ENCODE measurements at places on chromosomes 2 and 18.

DNA sequence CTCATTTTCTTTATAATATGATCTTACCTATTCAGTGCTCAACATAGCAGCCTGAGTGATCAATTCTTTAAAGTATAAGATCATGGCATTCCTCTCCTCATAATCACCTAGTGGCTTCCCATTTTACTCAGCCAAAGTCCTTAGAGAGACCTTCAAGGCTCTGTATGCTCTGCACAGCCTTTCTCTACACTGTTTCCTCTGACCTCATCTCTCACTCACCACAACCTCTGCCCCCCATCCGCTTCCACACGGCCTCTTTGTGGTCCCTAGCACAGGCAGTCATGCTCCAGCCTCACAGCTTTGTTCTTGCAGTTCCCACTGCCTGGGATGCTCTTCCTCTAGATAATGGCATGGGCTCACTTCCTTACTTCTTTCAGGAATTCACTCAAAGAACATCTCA is 109.2 kb downstream of the HIBCH start:
- DNase-seq, result no peak

DNA sequence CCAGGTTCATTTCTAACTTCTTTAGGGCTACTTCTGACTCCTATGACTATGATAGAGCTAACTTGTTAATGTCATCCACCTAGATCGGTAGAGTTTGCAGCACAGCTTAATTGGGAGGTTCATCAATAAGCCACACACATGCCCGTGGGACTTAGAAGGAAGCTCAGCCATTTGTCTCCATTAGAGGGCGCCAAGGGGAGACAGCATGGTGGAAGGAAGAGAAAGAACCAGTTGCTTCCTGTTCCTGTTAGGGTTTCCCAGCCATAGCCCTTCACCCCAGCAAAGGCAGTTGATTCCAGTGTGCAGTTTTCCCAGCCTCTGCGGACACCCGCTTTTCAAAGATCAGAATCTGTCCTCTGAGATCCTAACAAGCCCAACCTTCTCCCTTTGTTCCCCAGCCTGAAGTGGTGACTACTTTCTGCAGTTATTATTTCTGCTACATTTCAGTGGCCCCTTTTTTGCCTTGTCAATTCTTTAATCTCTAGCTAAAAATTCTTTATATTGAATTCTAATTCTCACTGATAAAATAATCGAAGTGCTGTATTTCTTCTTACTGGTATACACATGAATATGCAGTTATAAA is 30.3 kb downstream of the MAIP1 start:
- peak; percentile 86 for DNase-seq

DNA sequence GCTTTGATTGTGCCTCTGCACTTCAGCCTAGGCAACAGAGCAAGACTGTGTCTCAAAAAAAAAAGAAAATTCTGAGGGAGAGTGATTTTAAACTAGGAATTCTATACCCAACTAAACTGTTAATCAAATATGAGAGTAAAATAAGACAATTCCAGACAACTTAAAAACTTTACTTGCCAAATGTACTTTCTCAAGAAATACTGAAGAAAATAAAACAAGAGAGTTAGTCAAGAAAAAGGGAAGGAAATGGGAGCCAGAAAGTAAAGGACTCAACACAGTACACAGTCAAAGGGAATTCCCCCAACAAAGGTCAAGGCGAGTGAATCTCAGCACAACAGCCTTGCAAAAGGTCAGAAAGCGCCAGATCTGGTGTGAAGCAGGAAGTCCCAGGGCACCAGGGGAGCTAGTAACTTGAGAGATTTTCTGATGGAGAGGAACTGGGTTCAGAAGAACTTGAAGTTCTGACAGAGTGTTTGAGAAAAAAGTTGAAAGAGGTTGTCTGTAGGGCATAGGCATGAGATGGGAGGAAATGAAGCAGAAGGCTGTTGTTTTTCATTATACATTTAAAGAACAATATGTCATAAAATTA is 22.6 kb upstream of the TBC1D8 start:
- no peak for DNase-seq

GRCh38 chr2:38074764-38075506 is 1.0 kb downstream of the CYP1B1 start:
- peak; percentile 39 for DNase-seq

- peak; percentile 26 for DNase-seq
Measured at GRCh38 chr2:155633887-155634570, 698.5 kb downstream of the NR4A2 start.

- no peak for DNase-seq
Measured at GRCh38 chr2:181231886-181232621, 225.1 kb upstream of the ITGA4 start.

DNA sequence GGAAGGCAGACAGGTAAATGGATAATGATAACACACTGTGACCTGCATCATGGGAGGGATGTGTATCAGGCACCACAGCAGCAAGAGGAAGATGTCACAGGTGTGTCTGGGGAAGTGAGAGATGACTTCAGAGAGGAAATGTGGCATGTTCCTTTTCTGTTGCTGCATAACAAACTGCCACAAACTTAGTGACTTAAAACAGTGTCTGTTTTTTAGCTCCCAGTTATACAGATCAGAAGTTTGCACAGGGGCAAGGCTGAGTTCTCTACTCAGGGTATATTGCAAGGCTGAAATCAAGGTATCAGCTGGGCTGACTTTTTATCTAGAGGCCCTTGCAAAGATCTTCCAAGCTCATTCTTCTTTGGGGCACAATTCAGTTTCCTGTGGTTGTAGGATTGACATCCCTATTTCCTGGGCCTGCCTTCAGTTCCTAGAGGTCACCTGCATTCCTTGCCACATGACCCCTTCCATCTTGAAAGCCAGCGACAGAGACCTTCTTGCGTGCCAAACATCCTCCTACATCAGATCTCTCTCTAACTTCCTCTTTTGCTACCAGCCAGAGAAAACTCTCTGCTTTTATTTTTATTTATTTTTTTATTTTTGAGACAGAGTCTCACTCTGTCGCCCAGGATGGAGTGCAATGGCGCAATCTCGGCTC is 2.1 kb upstream of the MAP3K2 start:
- DNase-seq, result no peak

GRCh38 chr2:18299423-18300212 is 260.8 kb downstream of the RDH14 start:
- DNase-seq, result peak; percentile 78
